ENCODE measurements at places on chromosomes 2 and 18.

GRCh38 chr2:158002079-158002478, 99.6 kb upstream of the UPP2 start:
- DNase-seq, result no peak

GRCh38 chr2:226796840-226797288, 2.8 kb downstream of the IRS1 start:
- no peak for DNase-seq

GRCh38 chr2:11955884-11956291, 209.5 kb downstream of the LPIN1 start:
- DNase-seq, result no peak

- DNase-seq, result no peak
These were observed 11.2 kb downstream of the RND3 start for GRCh38 chr2:150476286-150476685.

DNA sequence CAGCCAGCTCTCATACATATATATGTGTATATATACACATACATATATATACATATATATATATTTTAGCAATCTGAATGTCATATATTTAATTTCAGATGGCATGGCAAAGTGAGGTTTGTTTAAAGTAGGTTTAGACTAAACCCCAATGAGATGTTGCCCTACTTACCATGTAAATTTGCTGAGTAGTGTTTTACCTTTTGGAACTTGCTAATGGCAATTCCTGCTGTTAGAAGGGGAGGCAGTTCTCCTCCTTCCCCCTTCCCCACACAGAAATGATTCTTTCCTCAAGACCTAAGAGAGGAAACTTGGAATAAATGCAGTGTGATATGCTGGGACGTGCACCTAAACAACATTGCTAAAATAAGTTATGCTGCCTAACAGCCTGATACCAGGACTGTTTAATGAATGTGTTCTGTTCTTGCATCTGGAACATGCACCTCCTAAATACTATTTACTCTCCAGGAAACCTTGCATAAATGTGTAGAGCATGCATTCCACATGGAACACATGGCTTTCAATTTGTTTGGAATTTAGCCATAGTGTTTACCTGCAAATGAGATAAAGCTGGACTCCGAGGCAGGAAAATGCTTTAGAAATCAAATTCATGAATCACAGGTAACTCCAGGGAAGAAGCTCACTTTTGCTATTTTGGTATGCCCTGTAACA, 252.9 kb upstream of the SIX3 start:
- no peak for DNase-seq

GRCh38 chr2:205860885-205861284, 178.6 kb downstream of the NRP2 start:
- DNase-seq, result no peak

GRCh38 chr2:237695201-237695780, 67.9 kb downstream of the LRRFIP1 start:
- no peak for DNase-seq

GRCh38 chr18:63182310-63182772, 137.2 kb downstream of the BCL2 start:
- no peak for DNase-seq

- no peak for DNase-seq
These were observed 7.7 kb upstream of the MXD1 start for GRCh38 chr2:69907216-69907615.

- DNase-seq, result no peak
These were observed 31.0 kb downstream of the VAPA start for GRCh38 chr18:9944805-9945204.

DNA sequence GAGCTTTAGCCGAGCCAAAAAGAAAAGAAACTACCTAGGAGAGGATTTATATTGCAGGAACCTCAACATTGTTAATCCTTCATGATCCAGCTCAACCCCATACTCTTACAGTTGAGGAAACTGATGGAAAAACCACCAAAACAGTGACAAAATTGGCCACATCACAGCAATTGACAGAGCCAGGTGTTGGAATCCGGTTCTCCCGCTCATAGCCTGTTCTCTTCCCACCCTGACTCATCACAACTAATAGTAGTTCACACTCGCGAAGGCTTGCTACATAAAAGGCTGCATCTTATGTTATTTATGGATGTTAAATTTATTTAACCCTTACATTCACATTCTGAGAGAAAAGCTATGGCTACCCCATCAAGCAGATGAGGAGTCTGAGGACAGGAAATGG, 33.7 kb downstream of the SLC9A4 start:
- DNase-seq, result no peak

DNA sequence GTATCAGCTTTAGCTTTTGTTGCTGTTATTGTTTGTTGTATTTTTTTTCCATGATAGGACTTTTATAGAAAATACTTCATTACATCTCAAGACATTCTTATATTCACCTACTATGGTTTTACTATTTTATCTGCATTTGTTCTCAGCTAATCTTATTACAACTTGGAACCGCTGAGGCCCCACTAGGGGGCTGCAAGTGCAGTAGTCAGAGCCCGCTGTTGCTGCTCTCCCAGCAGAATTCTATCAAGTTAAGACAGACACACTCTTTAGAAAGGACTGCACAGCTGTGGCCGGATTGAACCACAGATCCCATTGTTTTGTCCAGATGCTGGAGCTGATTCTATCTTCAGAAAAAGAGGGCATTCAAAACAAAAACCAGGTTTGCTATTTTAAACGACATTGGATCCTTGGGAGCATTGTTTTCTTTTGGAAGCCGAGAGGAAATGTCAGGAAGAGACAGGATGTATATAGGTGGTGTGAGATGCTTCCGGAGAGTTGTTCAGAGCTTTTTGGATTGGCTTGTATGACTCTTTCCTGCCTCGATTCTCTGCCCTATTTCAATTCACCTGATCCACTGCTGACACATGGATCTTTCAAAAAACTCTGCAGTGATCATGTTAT, 105.7 kb upstream of the GAREM1 start:
- DNase-seq, result no peak

DNA sequence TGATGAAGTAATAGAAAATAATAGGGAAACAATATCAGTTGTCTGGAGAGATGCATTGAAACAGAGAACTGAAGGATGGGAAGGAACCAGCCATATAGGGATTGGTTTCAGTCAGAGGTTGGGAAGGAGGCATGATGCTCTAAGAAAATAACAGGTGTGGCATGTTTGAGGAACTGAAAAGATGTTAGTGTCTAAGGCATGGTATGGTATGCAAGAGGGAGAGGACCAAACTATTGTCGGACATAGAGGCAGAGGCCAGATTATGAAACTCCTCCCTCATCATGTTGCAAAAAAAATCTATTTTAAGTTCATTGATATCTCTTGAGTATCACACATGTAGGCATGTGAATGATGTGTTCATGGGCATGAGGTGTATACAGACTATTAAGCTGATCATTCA, 48.9 kb upstream of the EMILIN2 start:
- DNase-seq, result no peak

GRCh38 chr2:74286725-74287124, 56.5 kb downstream of the SLC4A5 start:
- no peak for DNase-seq

DNA sequence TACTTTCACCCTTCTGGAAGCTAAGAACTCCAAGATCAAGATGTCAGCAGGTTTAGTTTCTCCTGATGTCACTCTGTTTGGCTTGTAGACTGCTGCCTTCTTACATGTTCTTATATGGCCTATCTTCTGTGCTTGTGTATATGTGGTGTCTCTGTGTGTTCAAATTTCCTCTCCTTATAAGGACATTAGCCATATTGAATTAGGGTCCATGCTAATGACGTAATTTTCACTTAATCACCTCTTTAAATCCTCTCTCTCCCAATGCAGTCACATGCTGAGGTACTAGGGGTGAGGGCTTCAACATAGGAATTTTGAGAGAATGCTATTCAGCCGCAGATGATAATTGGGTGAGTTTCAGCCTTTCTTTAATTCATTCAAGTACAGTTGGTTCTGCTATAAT, 458.3 kb upstream of the SYT4 start:
- DNase-seq, result no peak

- no peak for DNase-seq
These were observed 152.0 kb upstream of the RAB6C start for GRCh38 chr2:129827311-129828090.

DNA sequence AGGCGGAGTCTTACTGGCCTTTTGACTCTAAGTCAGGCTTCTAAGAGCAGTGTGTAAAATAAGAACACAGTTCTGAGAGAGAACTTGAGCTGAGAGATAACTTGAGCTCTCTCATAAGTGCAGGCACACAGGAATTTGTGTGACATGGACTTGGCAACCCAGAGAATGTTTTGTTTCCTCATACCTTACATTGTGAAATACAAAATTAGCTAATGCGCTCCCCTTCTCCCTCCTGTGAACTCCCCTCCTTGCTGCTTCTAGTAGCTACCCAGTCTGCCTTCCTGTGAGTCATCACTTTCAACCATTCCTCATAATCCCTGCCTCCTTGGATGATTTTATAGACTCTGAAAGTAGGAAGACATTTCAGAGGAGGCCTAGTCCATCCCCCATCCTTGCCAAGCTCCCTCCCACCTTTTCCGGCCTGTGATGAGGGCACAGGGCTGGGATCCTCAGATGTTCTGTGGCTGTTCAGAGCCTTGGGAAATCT, 22.6 kb downstream of the FER1L5 start:
- no peak for DNase-seq

Data from activated CD4-positive, alpha-beta T cell treated with anti-CD3 and anti-CD28 coated beads for 24 hours (primary cell).